ENCODE measurements at places on chromosomes 2 and 18. TPM values are rescaled to one million over a fixed set of nuclear protein-coding genes. Genes with fewer than 3 reads are reported as not detected.
A peak's percentile ranks its signal among the peaks of the same experiment; 100 is the strongest.

The EFR3B gene
- 4.8 TPM for polyA plus RNA-seq

The EVA1A gene
- polyA plus RNA-seq: 15.7 TPM

The CTAGE1 gene
- polyA plus RNA-seq: 0.05 TPM

The EPB41L3 gene
- polyA plus RNA-seq: 51.9 TPM

The SP3 gene
- polyA plus RNA-seq: 113 TPM

The ARHGAP15 gene
- 9.9 TPM for polyA plus RNA-seq

The SRD5A2 gene
- polyA plus RNA-seq: 0.13 TPM

The KRCC1 gene
- 55.8 TPM for polyA plus RNA-seq

The VWC2L gene
- polyA plus RNA-seq: 0.08 TPM

The GPR55 gene
- 0.19 TPM for polyA plus RNA-seq

The DNAH7 gene
- 9.4 TPM for polyA plus RNA-seq

The GALNT5 gene
- 0.43 TPM for polyA plus RNA-seq

The TTN gene
- 0.72 TPM for polyA plus RNA-seq

The ANKRD44 gene
- 10.5 TPM for polyA plus RNA-seq

DNA sequence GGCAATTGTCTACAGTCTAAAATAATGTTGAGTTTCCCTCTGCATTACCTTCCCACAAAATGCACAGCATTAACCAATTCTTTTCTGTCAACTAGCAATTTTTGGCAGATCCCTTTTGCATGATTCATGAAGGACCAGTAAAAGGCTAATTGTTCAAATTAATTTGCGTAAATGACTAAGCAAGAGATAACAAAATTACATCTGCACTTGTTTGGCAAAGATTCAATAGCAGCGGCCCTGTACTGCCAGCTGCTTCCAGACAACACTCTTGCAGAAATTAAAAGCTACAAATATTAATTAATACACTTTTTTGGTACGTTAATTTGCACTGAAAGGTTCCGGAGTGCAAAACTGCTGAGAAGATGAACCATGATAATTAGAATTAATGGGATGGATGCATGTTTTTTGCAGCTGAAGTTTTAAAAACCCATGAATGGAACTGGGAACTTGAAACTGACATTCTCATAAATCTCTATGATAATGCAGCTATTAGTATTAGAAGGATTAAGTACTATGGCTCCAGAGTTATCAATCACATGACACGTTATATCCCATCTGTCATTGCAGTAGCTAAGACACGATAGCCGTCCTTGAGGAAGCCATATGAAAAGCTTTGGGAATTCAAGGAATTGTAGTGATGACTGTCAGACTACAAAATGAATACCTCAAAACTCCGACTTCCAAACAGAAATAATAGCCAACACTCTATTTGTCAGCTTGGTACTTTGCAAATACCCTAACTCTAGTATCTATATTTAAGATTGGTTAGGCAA is 1268.3 kb upstream of the ACVR2A start:
- no peak for DNase-seq

DNA sequence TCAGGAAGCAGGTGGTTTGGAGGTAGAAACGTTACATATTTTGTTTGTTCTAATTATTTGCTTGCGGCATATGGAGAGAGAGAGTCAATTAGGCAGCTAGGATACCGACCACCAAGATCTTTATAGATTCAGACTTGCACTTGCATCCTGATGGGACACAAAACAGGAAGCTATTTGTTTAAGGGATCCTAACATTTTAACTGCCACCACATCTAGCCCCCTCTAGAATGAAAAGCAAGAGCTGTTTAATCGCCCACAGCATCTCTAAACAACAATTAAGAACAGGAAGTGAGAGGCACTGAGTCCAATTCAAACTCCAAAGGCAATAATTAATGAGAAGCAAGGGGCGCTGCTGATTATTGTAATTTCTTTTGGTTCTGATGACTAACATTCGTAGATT is 182.0 kb upstream of the LINC00305 start:
- DNase-seq: no peak

DNA sequence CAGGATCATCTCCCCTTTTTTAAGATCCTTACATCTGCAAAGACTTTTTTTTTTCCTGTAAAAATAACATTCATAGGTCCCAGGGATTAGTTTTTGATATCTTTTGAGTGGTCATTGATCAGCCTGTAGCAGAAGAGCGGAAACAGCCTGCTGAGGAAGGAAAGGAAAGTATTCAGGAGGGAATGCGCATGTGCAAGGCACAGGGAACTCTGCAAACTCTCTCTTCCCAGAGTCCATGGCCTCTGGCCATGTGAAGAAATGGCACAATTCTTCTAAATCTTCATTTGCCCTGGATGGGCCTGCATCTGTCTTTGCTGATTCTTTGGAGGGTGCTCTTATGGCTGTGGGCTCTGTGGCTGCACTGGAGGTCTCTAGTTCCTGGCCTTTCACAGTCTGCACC is 60.1 kb upstream of the SKOR2 start:
- no peak for DNase-seq

GRCh38 chr2:229882583-229882982 is 39.2 kb downstream of the TRIP12 start:
- no peak for DNase-seq

- no peak for DNase-seq
Observed at GRCh38 chr2:144858211-144858610, 338.3 kb upstream of the ZEB2 start.

- no peak for DNase-seq
Observed at GRCh38 chr18:33916200-33916599, 308.5 kb downstream of the NOL4 start.

DNA sequence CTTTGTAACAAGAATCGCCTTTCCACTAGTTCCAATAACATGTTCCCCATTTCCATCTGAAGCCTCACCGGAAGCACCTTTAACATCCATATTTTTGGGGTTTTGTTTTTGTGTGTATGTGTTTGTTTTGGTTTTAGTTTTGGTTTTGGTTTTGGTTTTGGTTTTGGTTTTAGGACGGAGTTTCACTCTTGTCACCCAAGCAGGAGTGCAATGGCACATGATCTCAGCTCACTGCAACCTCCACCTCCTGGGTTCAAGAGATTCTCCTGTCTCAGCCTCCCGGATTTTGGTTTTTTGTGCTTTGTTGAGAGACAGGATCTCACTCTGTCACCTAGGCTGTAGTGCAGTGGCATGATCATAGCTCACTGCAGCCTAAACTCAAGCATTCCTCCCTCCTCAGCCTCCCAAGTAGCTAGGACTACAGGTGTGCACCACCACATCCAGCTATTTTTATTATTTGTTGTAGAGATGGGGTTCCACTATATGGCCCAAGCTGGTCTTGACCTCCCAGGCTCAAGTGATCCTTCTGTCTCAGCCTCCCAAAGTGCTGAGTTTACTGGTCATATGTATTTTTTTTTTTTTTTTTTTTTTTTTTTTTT is 36.3 kb downstream of the TGOLN2 start:
- DNase-seq: no peak

- DNase-seq: no peak
Observed at GRCh38 chr2:203734276-203734983, 28.0 kb downstream of the CD28 start.

GRCh38 chr2:42345986-42346385 is 15.0 kb downstream of the COX7A2L start:
- DNase-seq: no peak

GRCh38 chr2:214076527-214076926 is 334.3 kb upstream of the VWC2L start:
- no peak for DNase-seq

GRCh38 chr2:30865892-30866681 is 58.8 kb upstream of the CAPN13 start:
- DNase-seq: no peak

GRCh38 chr2:15159751-15160177 is 401.4 kb downstream of the NBAS start:
- DNase-seq: no peak

DNA sequence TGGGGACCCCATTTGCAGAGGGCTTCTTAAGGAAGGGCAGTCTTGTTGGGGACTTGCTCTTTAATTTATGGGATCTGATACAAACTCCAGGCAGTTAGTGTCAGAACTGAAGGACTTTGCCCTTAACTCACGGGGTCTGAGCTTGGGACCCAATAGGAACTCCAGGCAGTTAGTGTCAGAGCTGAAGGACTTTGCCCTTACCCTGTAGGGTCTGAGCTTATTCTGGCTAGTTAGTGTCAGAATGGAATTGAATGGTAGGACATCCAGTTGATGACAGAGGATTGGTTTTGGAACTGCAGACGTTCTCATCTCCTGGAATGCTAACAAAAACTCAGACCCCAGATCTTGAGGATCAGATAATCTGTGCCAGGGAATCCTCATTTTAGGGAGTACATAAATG is 256.9 kb upstream of the COPS8 start:
- no peak for DNase-seq

DNA sequence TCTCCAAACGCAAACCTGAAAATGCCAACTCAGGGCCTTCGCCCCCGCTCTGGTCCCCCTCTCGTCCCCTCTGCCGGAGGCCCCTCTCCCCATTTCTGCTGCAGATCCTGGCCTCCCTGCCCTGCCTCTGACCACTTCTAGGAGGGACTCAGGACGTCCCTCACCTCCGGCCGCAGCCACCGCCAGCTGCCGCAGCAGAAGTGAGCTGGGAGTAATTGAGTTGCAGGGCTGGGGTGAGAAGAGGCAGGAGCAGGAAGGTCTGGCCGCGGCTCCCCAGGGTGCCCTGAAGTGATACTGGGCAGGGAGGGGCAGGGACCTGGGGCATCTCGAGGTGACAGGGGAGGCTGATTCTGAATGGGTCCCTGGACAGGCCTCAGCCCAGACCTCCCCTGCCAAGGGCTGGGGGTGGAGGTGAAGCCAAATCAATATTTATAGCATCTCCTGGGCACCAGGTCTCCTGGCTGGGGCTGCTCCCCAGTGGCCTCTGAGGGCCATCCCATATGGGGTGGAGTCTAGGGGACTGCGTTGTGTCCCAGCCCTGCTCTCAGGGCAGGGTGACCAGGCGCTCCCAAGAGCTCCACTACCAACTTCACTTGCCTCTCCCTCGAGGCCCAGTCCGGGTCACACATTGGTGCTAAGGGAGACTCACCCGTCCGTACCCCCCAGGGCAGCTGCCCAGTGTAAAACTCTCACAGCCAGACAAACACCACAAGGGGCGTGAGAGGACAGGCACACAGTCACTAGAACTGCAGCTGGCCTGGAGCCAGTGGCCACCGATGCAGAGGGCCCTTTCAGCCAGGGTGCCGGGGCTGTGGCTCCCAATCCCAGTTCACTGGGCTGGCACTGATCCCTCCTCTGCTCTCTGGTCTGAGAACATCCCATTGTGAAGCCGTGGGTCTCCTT is 33.0 kb downstream of the KCNIP3 start:
- no peak for DNase-seq

GRCh38 chr2:72533765-72534164 is 292.1 kb downstream of the EXOC6B start:
- DNase-seq: no peak

DNA sequence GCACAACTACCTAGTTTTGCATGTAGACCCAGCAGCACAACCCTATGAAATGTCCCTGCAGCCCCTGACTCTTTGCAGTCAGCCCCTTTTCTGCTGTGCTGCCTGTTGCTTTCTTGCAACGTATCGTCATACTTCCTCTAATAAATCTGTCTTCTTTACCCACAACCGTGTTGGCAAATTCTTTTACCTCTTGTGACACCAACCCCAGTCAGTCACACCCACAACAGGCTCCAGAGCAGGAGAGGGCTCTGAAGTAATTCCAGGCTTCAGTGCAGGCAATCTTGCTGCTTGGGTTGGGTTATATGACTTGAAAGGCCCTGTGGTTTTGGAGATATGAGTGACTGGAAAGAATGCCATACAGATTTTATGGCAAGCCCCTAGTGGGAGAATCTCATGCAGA is 79.1 kb upstream of the KCNH7 start:
- DNase-seq: no peak

DNA sequence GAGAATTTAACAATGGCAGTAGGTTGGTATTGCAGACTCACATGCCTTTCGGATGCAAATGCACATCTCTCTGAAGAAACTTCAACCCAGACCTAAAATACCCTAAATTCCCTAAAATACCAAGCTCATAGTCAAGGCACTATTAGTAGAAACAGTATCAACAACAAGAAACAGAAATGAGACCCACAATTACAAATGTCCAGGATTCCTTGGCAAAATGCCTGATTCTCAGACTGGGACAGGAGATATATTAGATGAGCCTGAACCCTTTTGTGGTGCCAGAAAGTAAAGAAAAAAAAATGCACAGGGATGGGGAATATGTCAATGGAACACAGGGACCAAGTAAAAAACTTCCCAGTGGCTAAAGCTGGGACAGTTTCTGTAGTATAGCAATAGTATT is 77.2 kb downstream of the NAT8 start:
- no peak for DNase-seq

GRCh38 chr2:113058411-113058994 is 495 bp upstream of the IL36RN start:
- no peak for DNase-seq

GRCh38 chr2:161055289-161055688 is 104.9 kb upstream of the TANK start:
- no peak for DNase-seq

DNA sequence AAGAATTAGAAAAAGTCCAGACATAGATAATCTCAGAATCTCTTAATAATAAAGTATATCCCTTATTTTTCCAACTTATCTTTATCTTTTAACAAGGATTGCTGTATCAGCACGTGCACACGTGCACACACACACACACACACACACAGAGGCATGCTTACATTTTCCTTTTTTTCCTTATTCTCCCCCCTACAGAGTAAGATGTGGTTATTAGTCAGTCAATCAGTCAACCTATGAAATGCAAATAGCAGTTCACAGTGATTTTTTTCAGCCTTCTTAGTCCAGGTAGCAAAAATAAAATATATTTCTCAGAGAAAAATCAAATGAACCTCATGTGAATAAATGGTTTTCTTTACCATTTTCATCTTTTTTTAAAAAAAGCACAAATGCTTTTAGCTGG is 506.2 kb upstream of the SLC39A10 start:
- DNase-seq: no peak

GRCh38 chr2:25521665-25522387 is 151.6 kb downstream of the DTNB start:
- peak; percentile 61 for DNase-seq

DNA sequence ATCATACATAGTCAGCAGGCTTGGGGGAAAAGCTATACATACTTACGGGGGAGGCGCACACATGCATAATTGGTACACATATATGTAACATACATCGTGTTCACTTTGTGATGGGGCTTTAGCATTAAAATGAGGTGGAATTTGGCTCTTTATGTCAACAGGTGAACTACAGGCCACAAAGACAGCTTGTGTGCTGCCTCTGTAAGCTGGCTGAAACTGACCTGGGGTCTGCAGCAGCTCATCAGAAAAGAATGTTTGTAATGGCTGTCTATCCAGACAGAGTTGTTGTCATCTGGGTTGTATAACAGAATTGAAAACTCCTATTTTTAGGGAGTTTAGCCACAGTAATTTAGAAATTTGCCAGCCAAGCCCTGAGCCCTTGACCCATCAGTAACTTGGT is 4.7 kb upstream of the KCNG3 start:
- no peak for DNase-seq

- no peak for DNase-seq
Observed at GRCh38 chr2:55732854-55733253, 39.2 kb upstream of the PNPT1 start.

All from left renal cortex interstitium (tissue), 4 donors.